OCI-M1 (cell line): ENCODE measurements at places on chromosomes 2 and 18.
A peak's percentile ranks its signal among the peaks of the same experiment; 100 is the strongest.

- DNase-seq = no peak
Measured at GRCh38 chr2:218476676-218477075, 57.8 kb downstream of the VIL1 start.

DNA sequence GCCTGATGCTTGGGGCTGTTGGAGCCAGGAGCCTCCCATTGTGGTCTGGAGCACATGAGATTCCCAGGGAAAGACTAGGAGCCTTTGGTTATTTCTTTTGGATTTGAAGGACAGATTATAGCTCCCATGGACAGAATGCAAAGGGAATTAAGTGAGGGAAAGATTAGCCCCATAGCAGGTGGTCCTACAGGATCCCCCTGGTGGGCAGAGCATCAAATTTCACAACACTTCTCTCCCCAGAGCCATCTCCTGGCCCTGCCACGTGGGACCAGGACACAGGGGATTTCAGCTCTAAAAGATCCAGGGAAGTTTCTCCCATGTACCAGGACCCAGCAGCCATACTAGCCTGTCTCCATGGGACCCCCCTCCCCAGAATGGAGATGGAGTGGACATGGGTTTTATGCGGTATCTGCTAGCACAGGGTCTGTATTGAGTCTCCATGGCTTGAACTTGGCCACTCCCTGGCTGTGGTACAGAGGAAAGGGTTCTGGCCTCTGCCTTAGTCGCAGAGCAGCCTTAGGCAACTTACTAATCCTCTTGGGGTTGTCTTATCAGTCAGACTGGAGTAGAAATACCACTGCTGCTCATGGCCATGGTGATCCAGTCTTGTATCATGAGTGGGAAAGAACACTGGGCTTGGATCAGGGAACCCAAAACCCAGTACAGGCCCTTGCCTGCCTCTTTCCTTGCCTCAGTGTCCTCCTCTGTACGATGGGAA is 6.8 kb upstream of the PLB1 start:
- no peak for DNase-seq

DNA sequence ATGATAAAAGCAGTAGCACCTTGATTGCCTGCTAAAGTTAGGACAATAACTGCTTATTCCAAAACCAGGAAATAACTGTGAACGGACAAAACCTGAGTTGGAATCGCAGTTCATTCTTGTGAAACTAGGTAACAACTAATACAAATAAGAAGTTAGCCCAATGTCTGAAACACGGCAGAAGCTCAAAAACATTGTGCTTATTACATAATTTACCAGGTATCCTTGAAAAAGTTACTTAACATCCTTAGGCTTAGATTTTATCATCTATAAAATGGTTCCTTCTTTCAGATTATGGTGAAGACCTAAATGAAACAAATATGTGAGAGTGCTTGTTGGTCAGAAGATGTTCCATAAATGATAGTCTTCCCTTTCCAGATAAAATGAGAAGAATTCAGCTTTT is 32.4 kb downstream of the RTN4 start:
- no peak for DNase-seq

DNA sequence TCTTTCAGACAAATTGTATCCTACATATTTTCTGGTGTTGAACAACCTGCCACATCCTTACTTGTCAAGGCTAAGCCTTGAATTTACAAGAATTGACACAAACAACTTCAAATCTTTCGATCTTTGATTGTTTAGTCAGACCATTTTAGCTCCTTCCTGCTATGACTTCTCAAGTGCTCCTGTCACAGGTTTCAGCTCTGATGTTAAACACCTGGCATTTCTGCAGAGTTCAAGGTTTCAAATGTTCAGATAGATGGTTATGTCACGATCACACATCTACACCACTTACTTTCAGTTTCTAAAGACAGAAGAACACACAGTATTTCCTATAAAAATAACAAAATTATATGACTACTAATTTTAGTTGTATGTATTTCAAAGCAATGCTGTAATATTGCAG is 84.0 kb downstream of the RND3 start:
- DNase-seq = peak; percentile 42

DNA sequence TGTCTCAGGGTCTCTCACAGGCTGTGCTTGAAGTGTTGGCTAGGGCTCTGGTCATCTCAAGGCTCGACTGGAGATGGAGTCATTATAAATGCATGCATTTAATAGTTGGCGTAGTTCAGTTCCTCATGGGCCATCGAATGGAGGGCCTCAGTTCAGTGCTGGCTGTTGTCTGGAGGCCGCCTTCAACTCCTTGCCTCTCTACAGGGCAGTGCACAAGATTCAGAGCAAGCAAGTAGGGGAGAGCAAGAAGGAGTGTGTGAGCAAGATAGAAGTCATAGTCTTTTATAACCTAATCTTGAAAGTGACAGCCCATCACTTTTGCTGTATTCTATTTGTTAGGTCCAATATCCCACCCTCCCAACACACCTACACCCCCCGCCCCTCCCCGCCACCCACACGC is 137.5 kb downstream of the BABAM2 start:
- DNase-seq = no peak

DNA sequence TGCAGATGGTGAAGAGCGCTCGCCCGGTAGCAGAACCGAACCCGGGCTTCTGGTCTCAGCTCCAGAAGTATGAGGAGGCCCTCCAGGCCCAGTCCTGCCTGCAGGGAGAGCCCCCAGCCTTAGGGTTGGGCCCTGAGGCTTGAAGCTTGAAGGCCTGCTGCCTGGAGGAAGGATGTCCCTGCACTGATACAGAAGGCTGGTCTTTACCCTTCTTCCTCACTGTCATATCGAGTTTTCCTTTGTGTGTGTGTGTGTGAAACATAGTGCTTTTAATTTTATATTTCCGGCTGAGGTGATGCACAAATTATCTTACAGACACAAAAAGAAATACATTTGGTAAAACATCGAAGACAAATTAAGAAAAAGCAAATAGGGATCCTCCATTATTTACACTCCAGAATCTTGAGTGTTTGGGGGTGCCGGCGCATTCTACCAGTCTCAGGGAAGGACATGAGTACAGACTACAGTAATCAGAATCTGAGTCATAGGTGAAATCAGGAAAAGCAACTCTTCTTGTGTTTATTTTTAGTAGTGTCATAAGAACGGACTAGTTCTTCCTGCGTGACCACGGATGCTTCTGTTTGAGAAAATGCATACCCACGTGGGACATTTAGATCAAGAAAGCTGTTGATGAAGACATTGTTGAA is 1.3 kb downstream of the DUSP28 start:
- peak; percentile 54 for DNase-seq

DNA sequence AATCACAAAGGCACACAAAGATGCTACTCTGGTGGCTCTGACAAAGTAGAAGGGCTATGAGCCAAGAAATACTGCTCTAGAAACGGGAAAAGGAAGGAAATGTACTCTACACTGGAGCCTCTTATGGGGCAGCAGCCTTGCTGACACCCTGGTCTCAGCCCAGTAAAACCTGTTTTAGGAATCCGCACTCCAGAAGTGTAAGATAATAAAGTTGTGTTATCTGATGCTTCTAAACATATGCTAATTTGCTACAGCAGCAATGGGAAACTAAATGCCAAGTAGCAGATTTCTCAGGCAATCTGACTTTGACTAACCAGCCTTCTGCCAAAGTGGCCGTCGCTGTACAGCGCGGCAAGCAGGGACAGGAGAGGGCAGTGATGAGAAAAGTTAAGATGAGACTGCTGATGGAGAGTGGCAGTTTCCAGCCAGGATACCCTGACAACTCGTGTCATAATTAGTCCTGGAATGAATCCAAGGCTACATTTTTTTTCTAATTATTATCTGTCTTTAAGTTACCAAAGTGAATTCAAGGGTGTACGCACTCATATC is 99.0 kb downstream of the NETO1 start:
- no peak for DNase-seq

DNA sequence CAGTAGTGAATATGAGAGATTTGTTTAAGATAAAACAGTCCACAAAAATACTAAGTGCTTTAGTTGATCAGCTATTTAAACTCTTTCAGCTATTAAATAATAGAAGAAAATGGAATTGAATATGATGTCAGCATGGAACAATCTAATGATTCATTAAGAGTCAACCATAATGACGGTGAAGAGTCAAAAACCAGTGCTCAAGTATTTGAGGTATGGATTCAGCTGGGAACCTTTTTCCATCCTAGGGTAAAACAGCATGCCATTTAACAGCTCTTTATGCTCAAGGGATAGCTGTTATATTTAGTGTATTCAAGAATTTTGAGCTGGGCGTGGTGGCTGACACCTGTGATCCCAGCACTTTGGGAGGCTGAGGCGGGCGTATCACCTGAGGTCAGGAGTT is 29.7 kb downstream of the CARF start:
- DNase-seq = no peak

DNA sequence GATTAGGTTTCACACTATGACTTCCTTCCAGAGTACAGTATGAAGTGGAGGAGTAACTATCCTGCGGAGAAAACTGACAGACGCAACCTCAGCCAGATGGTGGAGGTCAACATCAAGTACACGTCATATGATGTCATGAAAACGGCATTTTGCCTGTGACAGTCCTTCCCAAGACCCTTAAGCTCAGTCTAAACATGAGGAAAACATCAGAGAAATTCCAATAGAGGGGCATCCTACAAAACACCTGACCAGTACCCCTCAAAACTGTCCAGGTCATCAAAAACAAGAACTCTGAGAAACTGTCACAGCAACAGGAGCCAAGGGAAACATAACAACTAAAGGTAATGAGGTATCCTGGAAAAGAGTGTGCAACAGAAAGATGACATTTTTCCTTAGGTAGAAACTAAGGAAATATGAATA is 1.7 kb downstream of the RNU4ATAC start:
- DNase-seq = peak; percentile 61

DNA sequence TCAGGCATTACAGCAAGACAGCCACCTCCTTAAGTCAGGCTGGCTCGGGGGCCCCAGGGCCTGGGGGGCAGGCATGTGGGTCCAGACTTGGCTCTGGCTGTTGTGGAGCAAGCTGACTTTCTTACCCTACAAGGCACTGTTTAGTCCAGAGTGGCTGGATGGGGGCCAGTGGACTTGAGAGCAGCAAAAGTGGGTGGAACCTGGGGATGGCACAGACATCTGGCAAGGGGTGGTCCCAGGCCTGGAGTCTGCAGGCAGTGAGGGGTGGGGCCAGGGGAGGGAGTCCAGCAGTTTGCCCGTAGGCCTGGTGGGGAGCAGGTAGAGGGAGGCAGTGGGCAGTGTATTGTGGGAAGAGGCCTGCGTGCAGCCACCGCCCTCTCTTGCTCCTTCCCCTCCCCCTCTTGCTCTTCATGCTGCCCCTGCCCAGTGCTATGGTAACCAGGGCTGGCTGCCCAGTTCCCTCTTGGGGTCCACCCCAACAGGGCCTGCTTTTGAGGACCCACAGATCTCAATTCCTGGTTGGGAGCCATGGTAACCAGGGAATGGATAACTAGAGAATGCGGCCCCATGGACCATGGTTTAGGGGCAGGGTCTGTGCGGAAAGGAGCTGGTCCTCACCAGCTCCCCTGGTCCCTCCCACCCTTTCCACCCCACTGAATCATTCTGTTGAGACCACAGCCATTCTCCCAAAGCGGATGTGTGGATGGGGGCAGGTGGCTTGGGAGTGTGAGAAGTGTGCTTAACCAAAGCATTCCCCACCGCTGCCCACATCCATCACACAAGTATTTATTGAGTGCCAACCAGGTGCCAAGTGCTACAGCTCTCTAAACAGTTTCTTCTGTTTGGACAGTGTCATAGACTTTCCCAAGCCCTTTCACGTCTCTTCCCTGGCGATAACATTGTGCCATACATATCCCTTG is 19.3 kb downstream of the SPEG start:
- DNase-seq = no peak
